Activated naive CD4-positive, alpha-beta T cell treated with anti-CD3 and anti-CD28 coated beads for 36 hours (primary cell): ENCODE measurements at places on chromosomes 3 and 15.

DNA sequence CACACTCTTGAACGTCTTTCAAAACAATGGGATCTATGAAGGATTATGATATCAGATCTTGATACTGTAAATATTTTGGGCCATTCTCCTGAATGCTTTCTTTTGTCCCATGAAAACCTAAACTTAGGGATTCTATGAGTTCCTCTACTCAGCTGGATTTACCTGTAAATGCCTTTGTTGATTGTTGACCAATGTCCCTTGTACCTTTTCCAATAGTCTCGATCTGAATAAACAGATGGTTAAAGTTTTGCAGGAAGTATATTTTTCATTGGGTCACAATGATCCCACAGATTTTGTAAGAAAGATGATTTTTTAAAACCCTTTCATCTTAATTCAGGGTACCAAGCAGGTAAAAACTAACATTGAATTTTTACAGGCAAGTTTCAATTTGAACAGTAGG is 634.1 kb downstream of the FHIT start:
- no peak for DNase-seq
- H3K4me3 ChIP-seq = no peak overlapping the region
- H3K27ac ChIP-seq = no peak overlapping the region

DNA sequence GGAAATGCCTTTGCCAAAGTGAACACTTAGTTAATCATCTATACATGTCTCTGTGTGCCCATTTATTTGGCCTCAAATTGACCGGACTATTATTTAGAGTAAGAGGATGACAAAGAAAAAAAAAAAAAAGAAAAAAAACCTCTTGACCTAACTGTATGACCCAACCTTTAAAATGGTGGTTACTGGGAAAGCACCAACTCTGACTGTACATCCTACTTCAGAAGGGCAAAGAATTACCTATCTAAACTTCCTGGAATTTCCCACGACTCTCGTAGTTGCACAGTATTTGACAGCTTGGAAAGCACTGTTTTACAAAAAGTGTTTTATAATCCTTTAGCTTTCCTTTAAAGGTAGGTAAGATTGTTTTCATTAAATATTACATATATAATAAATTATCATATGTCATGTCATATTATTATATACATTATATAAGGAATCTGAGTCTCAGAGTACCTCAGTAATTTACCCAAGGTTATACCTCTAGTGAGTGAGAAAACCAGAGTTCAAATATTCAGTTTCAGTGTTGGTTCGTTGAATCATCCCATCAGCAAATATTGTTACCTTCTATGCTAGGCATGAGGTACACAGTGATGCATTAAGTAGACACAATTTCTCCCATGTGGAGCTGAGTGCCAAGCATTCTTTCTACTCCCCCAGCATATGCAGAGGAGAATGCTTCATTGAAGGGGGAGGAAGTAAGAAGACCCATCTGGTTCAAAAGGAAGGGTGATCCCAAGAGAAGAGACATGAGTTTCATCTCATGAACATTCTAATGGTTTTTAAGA is 5.0 kb downstream of the BCL2A1 start:
- H3K4me1 ChIP-seq = peaks cover 43% of the 10 kb centered on the region
- H3K36me3 ChIP-seq = peaks cover 57% of the 10 kb centered on the region
- H3K27ac ChIP-seq = peak overlapping the region; percentile 98
- H3K4me3 ChIP-seq = peak overlapping the region; percentile 90
- no peaks in the 10 kb centered on the region for H3K27me3 ChIP-seq
- peak; percentile 31 for DNase-seq

DNA sequence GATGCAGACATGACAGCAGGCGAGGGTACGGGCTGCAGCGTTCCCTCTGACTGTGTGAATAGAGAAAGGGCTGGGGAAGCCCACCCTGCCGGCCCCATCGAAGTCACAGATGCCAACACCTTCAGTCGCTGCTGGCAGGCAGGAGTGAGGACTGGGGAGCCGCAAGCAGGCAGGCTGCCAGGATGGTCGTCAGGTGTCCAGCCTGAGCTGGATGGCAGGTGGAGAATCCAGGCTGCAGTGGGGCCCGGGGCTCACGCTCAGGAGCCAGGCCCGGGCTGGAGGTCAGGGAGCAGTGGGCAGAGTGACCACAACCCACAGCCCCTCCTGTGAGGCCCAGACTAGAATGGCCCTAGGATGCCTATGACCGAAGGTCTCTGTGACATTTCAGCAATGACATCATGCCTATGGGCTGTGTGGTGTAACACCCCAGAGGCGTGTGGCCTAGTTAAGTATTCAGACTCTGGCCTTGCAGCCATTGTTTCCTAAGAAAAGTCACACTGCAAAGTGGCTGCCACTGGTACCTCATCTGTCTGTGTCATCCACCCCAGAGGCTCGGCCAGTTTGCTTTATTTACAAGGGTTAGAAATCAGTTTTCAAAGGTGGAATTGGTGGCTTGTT is 15.7 kb downstream of the PRR23E start:
- H3K4me1 ChIP-seq = no peaks in the 10 kb centered on the region
- no peaks in the 10 kb centered on the region for H3K27me3 ChIP-seq
- no peaks in the 10 kb centered on the region for H3K36me3 ChIP-seq
- no peak for DNase-seq
- H3K4me3 ChIP-seq = no peak overlapping the region

- no peaks in the 10 kb centered on the region for H3K27me3 ChIP-seq
- H3K36me3 ChIP-seq = no peaks in the 10 kb centered on the region
- no peak overlapping the region for H3K27ac ChIP-seq
Measured at GRCh38 chr3:129421988-129422745, 6.3 kb downstream of the EFCAB12 start.

DNA sequence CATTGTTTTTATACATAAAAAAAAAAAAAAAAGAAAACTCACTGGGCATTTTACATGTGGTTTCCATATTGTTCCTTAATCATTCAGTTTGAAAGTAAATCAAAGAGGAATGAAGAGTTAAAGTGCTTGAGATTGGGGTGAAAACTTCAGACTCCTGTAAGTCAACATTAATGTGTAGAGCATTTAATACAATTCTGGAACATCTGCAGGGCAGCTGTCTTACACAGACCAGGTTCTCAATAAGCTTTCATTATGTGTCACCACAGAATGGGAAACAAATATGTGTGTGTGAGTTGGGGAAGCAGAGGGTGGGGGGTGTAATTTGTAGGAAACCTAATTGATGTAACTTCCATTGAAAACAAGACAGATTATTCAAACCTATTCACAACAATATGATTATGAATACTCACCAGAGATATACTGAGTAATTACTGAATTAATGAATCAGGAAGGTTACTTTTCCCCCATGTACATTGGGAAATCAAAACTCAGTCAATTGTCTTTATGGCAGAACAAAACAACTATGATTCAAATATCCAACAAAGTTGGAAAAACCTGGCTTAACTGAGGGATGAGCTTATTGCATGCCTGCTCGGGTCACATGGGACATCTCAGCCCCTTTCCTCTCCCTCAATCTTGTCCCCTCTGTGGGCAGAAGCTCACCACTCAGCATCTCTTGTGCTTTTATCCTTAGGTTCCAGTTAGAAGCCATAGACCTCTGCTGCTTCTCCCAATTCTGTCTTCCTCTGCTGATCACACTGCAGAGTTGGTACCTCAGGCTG is 281.2 kb upstream of the THBS1 start:
- H3K36me3 ChIP-seq = no peaks in the 10 kb centered on the region
- H3K4me1 ChIP-seq = no peaks in the 10 kb centered on the region
- H3K27ac ChIP-seq = no peak overlapping the region
- no peak overlapping the region for H3K4me3 ChIP-seq

DNA sequence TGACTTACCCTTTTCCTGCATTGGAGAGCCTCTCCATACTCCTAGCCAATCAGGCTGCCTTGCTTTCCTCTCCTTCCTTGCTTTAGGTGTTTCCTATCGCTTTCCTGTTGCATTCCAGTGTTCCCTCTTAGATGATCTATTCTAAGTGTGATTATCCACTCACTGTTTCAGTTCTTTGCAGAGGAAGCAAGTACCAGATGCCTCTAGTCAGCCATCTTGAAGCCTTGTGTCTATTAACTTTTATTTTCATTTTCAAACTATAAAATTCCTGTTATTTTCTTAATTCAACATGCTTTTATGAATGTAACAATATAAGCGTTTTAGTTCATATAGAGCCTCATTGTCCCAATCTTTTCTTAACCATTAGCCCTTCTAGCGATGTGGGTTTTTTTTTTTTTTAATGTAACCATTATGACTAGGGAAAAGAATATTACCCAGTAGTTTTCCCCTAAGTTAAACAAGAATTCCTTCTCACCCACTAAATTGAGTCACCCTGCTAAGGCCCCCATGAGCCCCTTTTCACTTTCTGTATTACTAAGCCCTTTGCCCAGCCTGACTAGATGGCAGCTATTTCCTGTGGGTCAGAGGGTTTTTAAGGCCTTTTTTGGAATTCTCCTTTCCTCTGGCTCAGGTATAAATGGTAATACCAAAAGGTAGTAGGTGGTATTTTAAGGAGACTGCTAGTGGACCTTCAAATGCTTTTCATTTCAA is 229.4 kb upstream of the CTNNB1 start:
- no peak overlapping the region for H3K27ac ChIP-seq
- peaks cover 13% of the 10 kb centered on the region for H3K4me1 ChIP-seq
- DNase-seq = no peak
- no peaks in the 10 kb centered on the region for H3K36me3 ChIP-seq
